ENCODE measurements at places on chromosomes 7 and 10.

- no peak for DNase-seq
These were observed 902.8 kb downstream of the LRMDA start for GRCh38 chr10:76334255-76334654.

DNA sequence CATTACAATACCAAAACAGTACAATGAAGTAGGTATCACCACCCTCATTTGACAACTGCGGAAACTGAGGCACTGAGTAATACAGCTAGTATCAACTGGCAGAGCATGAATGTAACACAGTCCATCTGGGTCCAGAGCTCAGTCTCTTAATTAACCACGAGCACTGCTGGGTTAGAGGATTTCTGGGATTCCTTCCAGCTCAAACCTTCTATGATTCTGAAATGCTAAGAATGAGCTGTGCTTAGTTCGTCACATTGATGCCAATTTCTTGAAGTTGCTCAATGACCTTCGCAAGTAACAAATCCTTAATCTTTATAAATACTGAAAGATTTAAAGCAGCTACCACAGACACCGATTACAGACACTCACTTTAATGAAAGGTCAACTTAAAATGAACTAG, 62.5 kb downstream of the SGMS1 start:
- DNase-seq = no peak

DNA sequence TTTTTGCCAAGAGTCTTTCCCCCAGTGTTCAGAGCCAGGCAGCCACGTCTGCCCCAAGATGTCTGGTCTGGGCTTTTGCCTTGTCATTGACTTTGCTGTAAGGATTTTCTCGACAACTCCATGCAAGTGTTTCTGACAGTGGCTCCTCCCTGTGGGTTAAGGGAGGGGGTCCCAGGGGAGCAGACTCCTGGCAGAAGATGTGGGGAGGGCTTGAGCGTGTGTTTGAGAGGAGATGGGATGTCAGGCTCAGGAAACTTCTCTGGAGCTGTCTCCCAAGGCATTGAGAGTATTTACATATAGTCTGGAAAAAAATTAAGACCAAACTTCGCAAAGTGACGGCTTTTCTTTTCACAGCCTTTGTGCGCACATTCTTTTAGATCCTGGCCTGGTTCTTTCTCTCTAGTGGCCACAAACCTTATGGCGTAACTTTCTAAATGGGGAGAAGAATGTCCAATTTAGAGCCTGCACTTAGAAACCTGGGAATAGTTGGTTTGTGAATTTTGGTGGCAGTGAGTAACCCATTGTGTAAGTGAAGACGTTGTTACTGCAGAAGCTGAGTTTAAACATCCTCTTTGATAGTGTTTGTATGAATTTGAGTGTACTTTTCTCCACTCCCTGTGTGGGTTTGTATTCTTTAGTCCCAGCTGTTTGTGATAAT, 201.5 kb downstream of the LRMDA start:
- no peak for DNase-seq

DNA sequence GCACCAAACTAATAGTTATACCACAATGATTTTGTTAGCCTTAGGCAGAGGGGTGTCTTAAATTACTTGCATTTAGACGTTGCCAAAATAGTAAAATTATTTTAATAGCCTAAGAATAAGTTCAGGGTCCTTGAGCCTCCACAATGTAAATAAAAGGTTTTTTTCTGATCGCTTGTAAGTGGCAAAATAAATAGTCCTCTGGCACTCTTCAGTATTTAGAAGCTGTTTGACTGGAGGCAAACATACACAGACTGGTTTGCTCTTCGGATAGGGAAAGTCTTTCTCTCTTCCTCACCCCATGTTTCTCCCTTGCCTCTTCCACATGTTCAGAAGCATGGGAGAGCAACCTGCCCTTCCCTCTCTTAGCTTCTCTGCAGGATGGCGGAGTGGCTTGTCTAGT, 49.5 kb upstream of the FAM180A start:
- no peak for DNase-seq

- no peak for DNase-seq
These were observed 56.4 kb downstream of the KAT6B start for GRCh38 chr10:74882831-74883230.

DNA sequence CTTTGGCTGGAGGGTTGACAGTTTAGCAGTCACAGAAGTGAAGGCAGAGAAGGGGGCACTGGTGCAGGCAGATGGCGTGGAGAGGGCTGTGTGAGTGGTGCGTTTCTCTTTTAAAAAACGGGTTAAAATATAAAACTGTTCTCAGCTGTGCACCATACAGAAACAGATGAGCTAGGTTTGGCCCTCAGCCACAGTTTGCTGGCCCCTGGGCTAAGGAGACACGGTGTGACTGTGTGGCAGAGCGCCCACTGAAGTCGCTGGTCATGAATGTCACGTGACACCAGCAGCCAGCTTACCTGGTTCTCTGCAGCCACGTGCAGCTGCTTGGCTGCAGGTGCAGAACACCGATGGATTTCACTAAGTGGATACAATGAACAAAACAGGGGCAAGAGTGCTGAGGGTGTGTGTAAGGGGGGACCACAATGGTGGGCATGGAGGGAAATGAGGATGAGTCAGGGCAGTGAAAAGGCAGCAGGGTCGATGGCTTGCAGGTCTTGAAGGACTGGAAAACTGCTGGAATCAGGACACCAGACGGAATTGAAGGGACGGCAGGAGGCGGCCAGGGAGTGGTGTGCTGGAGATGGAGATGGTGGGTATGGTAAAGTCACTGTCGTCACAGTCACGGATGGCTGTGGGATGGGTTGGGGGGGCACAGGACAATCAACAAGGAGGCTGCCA, 7.4 kb downstream of the ZNF746 start:
- no peak for DNase-seq

GRCh38 chr7:47153058-47153457, 428.9 kb downstream of the TNS3 start:
- DNase-seq = no peak

- DNase-seq = no peak
These were observed 8.3 kb downstream of the BRAT1 start for GRCh38 chr7:2546776-2547586.

DNA sequence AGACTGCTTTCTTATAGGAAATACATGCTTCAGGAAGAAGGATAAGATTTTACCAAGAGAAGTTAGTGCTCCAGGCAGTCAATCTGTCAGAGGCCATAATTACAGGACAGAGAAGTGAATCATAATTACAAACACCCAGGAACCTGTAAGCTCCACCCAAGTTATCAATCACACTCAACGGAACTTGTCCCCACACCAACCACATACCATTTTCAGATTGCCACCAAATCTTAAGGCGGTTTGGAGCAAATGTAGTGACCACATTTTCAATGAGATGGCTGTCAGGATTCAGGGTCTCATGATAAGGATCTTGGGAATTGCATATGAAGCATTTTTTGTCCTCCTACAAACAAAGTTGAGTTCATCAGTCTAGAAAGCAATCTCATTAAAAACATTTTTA, 4.8 kb downstream of the LAMB1 start:
- no peak for DNase-seq

- DNase-seq = no peak
These were observed 29.9 kb downstream of the GSAP start for GRCh38 chr7:77386165-77386822.

DNA sequence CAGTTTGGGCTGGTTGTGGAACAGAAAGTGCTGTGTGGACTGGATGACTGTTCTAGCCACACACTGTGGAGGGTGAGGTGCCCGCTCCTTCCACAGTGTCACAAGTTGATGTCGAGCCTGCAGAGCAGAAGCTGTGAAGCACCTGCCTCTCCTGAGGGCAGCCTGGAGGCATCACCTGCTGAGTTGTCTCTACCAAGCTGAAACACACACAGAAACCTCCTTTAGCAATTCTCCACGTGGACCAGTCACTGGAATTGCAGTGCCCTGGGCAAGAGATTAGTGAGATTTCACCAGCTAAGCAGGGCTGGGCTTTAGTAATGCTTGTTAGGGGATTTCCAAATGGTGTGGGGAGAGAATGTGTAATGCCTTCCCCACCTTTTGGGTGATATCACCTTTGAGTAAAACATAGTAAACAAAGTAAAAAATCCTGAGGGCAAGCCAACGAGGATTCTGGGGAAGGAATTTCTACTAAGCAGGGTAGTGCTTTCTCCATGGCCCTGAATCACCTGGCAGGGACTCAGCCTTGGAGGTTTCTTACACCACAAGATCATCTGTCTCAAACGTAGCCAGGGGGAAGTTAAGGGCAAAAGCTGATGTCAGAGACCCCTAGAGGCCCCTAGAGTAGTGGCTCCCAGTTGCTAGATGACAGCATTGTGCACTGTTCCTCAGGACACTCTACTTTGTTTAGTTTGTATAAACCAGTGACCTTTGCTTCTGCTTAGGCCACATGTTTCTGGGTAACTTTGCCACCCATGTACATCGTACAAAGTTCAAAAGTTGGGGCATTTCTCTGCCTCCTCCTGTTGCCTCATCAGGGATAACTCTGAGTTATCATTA, 233.1 kb upstream of the IGFBP3 start:
- DNase-seq = no peak

DNA sequence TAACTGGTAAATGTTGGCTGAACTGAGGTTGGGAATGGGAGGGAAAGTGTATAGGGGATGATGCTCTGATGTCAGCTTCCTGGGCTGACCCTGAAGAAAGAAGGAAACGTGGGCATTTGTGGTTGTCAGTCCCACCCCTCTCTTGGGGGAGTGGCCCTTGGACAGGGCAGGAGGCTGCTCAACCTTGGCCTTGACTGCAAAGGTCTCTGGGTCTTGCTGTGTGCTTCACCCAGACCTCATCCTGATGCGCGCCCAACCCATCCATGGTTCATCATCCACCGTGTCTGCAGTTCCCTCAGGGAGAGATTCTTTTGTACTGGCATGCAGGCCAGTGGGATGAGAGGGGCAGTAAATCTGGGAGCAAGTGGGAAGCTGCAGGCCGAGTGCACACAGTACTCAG, 4.7 kb upstream of the ZYX start:
- no peak for DNase-seq

DNA sequence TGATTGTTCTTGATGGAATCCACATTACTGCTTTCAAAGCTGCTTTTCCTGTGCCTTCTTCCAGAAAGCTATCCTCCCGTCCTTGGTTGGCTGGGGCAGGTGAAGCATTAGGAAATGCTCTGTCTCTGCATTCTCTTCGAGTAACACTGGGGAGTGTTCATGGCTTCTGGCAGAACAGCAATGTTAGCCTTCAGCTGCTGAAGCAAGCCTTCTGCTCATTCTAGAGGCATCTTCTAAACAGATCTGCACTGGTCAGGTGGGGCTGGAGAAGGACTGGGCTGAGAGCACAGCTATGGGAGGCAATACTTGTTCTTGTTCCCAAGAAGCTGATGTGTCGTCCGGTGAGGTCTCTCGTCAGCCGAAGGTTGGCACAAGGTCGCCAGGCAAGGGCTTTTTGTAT, 80.6 kb downstream of the MGMT start:
- no peak for DNase-seq

DNA sequence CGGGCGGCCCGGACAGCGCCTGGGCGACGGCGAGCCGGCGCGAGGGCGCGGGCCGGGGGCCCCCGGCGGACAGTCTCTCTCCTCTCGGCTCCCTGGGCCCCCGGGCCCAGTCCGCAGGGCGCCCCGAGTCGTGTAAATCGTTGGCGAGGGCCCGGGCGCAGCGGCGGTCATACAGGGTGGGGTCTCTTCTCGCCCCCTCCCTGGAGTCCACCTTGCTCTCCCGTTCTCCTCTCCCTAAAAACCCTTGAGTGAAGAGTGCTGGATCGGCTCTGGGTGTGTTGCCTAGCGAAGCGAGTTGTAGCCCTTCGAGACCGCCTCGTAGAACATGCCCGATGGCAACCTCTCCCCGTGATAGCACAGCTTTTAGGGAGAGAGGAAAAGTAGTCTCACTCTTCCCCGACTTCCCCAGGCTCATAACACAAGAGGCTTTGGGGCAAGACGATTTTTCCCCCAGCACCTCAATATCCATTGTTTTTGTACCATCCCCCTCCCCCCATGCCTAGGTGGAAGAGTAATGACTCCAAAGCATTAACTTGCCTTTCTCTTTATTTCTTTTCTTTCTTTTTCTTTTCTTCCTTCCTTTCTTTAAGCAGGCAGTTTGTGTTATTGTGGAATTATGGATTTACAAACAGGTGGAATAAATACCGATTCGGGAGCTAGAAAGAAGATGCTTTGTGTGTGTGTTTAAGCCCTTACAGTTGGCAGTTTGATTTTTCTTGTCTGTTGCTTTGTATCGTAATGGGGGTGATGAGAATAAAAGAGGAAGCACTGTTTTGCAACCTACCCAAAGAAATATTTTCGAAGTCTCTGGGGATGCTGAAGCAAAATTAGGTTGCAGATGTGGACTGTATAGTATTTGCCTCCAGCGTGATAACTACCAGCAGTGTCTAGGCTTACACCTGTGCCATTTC, 822 bp downstream of the SHOC2 start:
- peak; percentile 14 for DNase-seq

- no peak for DNase-seq
These were observed 40.5 kb upstream of the COMTD1 start for GRCh38 chr10:75276069-75276872.

DNA sequence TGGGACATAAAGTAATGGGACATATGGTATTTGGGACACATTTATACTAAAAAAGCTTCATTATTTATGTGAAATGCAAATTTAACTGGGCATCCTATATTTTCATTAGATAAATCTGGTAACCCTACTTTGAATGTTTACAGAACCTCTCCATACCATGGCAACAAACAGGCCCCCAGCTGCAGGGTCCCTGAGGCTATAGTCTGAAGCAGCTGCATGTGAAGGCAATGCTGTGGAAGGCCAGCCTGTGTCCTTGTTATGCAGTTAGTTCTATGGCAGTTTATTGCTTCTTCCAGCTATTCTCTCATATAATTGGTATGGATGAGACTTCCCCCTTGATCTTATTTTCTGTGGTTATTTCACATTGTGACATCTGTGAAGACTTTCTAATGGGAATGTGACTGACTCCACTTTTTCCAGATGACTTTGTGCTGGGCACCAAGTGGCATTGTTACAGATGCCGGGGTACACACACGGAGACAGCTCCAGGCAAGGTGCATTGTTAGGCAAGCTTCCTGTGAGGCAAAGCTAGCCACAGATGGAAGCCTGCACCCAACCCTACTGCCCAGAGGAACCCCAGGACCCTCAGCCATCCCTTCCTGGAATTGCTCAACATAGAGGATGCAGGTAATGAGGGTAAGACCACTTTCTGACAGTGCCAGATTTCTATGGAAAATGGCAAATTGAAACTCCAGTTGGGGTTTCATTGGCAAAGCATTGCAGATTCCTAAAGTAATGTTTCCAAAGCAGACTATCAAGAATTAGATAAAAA, 49.5 kb upstream of the ADAM12 start:
- no peak for DNase-seq

GRCh38 chr7:70698219-70698832, 433.6 kb upstream of the GALNT17 start:
- DNase-seq = no peak

GRCh38 chr7:130655286-130655685, 13.3 kb downstream of the COPG2 start:
- DNase-seq = no peak

Data from stimulated activated CD4-positive, alpha-beta T cell treated with anti-CD3 and anti-CD28 coated beads, Interleukin-12 subunit alpha, Interleukin-12 subunit beta, amount 100 ng/mL, for 24 hours (primary cell).